ENCODE measurements at places on chromosomes 1 and 21.

GRCh38 chr1:224762046-224762445 lies 145.9 kb downstream of the CNIH3 start:
- DNase-seq = no peak

DNA sequence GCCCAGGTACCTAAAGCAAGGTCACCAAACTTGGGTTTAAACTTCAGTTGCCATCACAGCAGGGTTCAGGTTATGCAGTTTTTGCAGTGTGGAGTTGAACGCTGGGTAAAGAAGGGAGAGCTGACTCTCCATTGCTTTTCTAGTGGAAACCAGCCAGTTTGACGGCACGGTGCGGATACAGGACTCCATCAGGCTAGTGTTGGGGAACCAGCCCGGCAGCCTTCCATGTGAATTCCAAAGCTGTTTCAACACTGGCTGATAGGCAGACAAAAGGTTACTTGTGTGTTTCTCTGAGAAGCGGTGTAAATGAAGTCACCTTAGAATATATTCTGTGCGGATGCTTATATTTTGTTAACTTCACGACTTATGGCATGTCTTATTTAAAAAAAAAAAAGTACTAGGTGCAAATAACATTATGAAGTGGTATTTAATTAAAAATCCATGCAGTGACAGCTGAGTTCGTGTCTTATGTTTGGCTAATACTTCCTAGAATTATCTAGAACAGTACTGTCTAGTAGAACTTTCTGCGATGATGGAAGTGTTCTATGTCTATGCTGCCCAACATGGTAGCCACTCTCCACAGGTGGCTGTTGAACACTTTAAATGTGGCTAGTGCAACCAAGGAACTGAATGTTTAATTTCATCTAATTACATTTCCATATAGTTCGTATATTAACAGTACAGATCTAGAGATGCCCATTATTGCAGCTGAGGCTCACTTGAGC lies 29.9 kb upstream of the RCAN3 start:
- no peak for DNase-seq

DNA sequence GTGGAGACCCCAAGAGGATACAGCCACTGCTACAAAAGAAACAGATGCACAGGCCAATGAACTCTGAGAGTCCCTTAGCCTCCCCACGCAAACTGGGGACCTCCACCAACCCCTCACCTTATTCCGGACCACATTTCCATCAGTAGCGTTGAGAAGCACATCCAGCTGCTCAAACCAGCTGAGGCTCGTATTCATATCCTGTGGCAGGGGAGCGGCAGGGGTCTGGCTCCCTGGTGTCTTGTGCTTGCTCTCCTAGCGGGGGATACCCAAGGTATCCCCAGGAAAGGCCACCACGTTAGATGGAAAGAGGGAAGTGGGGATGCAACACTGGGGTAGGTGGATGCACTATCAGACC lies 481 bp downstream of the CCDC163 start:
- no peak for DNase-seq

DNA sequence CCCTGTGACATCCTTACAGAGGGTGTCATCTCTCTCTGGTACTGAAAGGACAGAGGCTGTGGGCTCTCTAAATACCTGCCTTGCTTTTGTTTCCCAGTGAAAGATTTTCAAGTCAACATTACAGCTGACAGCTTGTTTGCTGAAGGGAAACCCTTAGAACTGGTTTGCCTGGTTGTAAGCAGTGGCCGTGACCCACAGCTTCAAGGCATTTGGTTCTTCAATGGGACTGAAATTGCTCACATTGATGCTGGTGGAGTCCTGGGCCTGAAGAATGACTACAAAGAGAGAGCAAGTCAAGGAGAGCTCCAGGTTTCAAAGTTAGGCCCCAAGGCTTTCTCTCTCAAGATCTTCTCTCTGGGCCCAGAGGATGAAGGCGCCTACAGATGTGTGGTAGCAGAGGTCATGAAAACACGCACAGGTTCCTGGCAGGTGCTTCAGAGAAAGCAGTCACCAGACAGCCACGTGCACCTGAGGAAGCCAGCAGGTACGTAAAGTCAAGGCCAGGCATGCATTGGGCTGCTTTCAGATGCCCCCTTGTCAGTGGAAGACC lies 11.8 kb downstream of the CD101 start:
- DNase-seq = no peak

- DNase-seq = no peak
Measured at GRCh38 chr1:9649769-9650168, 1.8 kb upstream of the PIK3CD start.

- DNase-seq = no peak
Measured at GRCh38 chr1:107151295-107151694, 10.5 kb downstream of the NTNG1 start.

GRCh38 chr1:9835404-9835757 lies 11.6 kb upstream of the CLSTN1 start:
- no peak for DNase-seq

DNA sequence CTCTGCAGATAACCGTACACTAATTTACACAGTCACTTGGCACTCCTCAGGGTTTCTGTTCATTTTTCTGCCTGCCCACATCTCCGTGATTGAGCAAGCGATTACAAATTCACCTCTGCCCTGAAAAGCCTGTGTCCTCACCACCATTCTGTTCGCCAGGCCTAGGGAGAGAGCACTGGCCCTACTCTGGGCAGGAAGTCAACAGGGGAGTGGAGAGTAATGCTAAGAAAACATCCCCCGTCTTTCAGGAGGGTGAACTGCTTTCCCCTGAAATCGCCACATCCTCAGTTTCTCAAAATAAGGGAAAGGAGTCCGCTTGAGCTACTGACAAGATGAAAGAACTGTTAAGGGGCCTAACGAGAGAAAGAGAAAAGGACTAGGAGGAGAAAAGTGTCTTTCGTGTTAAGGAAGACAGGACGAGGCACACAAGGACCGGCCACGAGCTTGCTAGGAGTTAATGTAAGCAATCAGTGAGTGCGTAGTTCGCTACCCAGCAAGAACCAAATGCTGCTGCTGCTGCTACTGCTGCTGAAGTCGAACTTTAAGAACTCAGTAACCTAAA lies 632 bp downstream of the PEX19 start:
- peak; percentile 20 for DNase-seq

DNA sequence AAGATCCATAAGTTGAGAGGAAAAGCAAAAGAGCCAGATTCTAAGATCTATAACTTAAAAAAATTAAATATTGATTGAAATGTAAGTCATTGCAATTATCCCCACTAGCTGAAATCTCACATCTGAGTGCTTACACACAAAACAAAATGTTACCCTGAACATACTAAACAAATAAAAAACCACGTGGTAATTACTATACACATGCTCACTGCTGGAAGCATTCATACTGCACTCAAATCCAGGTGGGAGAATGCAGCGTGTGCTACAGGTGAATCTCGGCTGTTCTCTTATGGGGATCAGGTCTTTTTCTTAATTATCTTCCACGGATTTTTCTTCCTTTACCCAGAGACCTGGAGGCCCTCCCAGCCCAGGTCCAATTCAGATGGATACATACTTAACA lies 74.3 kb downstream of the SDC3 start:
- no peak for DNase-seq

DNA sequence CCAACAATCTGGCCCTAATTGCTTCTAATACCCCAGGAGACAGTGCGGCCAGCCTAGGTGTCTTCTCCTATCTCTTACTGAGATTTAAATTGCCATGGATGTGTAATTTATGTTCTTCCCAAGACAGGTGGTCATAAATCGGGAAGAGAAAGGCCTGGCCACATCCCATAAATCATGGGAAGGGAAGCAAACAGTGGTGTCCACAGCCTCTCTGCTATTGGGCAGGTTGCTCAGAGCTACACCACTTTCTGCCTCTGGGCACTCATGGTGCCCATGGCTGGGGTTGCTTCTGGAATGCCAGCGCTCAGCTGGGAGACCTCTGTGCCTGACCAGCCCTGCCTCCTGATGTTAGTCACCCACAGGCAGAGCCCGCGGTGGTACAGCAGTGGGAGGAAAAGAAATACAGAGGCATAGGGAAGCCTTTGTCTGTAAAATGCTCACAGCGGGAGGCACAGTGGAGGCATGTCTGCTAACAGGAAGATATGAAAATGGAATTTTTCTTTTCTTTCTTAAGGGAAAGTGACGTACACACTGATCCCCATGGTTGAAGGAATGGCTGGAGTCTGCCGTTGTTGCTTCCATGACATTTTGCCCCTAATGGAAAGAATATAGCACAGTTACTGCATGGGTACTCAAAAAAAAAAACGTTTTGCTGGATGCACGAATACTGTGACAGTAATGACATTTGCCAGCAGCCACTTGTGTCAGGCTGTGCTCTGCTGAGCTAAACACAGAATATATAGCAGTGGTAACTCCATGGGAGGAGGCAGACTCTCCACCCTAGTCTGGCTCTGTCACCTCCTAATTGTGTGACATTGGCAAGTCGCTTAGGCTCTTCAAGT lies 21.9 kb downstream of the MTARC1 start:
- DNase-seq = no peak

DNA sequence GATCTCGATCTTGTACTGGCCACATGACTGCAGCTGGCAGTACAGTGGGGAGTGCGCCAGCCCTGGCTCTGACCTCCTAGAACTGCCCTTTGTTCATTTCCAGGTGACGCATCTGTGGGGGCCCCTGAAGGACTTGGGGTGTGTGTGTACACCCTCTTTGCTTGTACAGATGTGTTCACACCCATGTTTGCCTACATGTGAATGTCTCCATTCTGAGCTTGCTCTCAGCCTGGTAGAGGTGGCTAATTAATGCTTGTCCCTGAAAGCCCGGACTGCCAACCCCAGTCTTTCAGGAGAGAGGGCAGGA lies 19.8 kb downstream of the TNFRSF1B start:
- no peak for DNase-seq

DNA sequence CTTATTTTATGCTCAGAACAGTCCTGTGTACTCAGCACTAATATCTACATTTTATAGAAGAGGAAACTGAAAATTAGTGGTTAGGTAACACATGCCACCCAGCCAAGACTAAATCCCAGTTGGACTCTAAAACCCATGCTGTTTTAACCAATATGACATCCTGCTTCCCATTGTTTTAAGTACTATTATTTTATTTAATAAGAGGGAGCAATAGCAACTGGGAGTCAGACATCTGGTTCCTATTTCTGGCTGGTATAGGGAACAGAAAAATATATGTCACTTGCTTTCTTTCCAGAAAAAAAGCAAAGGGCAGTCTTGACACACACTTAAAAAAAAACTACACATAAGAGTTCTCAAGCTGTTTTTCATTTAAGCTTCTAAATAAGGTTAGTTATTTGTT lies 11.9 kb downstream of the KLHL12 start:
- no peak for DNase-seq

DNA sequence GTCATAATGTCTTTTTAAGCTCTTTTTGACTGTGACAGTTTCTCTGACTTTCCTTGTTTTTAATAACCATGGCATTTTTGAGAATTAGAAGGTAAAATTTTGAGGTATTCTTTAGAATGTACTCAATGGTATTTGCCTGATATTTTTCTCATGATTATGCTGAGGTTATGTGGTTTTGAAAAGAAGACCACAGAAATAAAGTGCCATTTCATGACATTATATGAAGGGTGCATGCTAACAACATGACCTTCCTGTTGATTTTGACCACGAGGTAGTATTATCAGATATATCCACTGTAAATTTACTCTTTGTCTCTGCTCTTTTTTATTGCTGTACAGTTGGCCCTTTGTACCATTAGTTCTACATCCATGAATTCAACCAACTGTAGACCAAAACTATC lies 1418.5 kb downstream of the PLA2G4A start:
- no peak for DNase-seq

DNA sequence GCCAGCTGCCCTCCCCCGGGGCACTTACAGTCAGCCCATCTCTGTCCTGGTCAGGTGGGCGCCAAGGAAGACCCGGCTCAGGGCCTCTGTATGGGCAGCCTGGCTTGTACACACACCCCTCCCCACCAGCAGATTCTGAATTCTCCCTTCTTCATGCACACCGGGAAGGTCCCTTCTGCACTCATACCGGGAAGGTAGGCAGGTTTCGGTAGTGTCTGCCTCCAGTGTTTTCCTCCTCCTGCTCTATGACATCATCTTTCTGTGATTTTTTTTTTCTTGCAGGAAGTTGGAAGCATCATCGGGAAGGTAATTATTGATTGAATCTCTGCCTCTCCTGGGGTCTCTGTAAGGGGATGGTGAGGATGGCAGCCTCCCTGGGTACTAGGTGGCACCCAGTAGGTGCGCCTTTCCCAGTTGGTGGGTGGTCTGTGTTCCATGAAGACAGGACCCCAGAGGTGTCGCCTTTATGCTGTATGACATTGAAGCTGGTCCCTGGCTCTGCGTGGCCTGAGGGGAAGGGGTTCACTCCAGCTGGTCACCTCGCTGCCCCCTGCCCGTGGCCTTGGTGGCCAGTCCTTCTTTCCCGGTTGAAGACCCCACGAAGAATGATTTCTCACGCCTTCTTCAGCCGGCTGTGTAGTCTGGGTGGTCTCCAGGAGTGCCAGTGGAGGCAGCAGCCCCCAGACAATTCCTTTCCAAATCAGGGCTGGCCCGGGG lies 82.1 kb upstream of the COL6A1 start:
- DNase-seq = no peak

- DNase-seq = no peak
Measured at GRCh38 chr1:162703708-162704107, 71.4 kb downstream of the DDR2 start.

DNA sequence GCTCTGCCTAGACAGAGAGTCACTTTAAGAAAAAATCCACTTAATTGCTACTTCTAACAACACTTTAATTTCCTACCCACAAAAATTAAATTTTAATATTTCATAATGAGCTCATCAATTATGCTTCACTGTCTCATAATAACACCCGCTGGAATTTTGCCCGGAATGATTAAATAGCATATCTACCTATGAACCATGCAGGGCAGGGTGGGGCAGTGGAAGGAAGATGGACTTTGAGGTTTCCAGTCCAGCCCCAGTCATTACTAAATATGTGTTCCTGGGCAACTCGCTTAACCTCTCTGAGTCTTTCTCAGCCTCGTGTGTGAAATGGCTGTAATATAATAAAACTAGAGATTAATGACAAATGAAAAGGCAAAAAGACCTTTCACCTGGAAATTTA lies 32.8 kb upstream of the SLC45A1 start:
- DNase-seq = no peak

GRCh38 chr1:29469457-29469856 lies 233.1 kb downstream of the PTPRU start:
- DNase-seq = no peak

DNA sequence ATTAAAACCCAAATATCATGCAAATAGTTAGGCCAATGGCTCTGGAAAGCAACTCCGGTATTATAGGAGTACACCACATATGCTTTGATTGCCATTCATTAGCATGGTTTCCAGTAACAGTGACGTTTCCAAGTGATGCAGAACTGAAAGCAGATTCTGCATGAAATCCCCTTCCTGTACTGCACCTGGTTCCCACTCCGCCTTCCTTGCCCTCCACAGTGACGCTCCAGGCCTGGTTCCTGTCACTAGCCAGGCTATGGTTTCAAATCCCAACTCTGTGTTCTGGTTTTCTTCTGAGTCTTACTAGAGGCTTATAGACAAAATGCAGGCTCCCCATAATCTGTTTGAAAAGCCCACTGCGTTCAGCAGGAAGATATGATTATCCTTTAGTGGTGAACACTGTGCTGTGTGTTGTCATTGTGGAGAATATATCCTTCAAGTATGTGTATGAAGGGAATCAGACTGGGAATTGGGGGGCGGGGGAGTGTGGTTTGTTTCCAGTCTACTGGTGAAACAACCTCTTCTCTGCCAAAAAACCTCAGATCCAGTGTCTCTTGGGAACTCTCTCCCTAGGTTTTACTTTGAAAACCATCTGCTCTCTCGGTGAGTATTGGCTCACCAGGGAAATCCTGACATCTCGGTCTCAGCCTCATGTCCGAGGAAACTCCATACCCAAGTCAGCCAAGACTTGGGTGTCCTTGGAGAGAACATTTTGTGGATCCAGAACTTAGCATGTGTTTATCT lies 78.7 kb downstream of the TYW3 start:
- DNase-seq = no peak
